ENCODE measurements at places on chromosomes 3 and 15.

GRCh38 chr3:76410762-76411281, 625.5 kb upstream of the ZNF717 start:
- peak; percentile 65 for DNase-seq

- DNase-seq = no peak
These were observed 178.1 kb downstream of the POTEB3 start for GRCh38 chr15:21261965-21262850.

GRCh38 chr15:75835990-75836958, 7.0 kb upstream of the UBE2Q2 start:
- DNase-seq = no peak

DNA sequence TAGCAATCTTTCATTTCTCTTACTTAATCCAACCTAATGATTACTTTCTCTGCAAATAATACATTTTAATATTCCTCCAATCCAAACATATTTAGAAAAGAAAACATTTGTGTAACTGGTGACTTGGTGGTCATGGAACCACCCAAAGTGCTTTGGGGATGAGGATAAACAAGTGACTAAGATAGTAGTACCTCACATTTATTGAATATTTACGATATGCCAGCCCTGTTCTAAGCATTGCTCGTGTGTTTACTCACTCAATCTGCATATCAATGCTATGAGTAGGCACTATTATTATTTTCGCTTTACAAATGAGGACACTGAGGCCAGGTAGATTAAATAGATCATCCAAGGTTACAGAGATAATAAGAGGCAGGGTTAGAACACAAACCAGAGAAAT, 189.5 kb downstream of the SHOX2 start:
- DNase-seq = no peak

GRCh38 chr3:181565416-181565815, 146.3 kb upstream of the SOX2 start:
- DNase-seq = no peak

DNA sequence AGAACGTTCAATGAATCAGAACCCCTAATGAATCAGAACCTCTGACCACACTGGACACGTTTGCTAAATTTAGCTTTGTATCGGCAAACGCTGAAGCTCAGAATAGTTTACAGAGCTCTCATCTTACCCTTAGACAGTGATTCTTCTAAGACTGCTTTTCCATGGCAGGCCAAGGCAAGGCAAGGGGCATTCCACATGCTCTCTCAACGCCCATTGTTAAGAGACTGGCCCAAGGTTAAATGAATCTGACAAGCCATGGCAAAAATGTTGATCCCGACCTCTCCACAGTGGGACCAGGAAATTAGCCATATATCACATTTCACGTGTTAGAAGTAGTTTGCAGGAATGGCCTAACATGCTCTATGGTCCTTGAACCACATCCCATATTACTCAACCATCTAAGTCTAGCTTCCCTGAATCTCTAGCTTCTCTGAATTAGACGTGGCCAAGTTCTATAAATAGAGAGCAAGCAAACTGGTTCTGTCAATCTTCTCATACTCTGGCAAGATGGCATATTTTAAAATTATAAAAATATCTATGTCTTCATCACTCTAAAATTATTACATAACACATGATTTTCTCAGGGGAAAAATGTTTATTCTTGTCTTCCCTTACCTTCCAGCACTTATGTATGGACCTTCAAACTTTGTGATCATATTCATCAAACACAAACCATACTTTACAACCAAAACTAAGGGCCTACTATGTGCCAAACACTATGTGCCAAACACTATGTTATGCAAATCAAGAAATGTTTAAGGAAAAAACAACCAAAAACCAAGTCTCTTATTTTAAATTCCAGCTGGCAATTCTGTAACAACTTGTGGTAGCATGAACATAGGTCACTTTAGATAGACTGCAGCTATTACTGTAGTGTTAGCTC, 54.3 kb downstream of the AAGAB start:
- peak; percentile 69 for DNase-seq

GRCh38 chr3:193165431-193166120, 75.4 kb upstream of the PLAAT1 start:
- no peak for DNase-seq

DNA sequence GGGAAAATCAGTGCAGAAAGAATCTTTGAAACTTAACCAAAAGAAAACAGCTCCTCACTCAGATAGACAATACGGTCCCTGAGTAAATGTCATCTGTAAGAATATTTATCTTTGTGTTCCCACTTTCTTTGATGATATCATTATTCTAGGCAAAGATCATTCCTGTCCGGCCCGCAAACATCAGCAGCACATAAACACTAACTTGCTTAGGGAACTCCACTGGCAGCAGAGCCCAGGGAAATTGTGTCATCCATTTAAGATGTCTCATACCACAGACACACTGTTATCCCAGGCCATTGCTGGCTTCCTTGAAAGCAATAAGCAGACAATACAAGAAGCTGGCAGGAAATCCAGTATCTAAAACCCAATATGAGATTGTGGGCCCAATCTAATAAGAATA, 20.1 kb upstream of the CD96 start:
- DNase-seq = peak; percentile 70

DNA sequence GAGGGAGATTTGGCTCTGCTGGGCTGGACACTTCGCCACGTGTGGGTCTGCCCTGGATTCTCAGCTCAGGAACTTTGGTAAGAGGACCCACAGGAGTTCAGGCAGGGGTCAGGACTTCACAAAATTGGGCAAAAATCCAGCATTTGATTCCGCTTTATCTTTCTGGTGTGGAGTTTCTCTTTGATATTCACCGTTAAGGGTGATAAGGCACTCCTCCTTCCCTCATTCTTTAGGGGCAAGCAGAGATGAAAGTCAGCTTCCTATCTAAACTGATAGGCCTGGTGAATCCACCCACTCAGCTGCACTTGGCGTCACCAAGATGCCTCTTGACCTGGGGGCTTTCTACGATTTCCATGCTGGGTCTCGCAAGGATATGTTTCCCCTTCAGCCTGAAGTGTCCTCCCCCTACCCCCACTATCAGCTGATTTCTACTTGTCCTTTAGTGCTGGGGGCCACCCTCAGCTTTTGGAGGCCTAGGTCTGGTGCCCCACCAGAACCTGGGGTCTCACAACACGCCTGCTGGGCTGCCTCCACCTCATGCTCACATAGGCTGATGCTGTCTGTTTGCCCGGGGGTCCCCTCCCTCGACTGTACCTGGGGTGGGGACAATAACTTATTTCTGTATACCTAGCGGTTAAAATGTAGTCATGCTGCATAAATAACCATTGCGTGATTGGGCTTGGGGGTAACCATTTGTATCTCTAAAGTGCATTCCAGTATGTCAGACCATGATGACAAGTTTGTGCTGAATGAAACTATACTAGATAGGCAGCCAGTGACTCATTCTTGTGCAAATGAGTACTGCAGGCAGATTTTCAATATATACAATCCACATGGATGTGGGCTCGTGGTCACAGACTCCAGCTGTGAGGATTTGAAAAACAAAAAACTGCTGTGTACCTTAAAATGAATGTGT, 248.3 kb downstream of the ADAMTS17 start:
- peak; percentile 90 for DNase-seq

GRCh38 chr3:52136513-52136912, 17.7 kb downstream of the POC1A start:
- no peak for DNase-seq

DNA sequence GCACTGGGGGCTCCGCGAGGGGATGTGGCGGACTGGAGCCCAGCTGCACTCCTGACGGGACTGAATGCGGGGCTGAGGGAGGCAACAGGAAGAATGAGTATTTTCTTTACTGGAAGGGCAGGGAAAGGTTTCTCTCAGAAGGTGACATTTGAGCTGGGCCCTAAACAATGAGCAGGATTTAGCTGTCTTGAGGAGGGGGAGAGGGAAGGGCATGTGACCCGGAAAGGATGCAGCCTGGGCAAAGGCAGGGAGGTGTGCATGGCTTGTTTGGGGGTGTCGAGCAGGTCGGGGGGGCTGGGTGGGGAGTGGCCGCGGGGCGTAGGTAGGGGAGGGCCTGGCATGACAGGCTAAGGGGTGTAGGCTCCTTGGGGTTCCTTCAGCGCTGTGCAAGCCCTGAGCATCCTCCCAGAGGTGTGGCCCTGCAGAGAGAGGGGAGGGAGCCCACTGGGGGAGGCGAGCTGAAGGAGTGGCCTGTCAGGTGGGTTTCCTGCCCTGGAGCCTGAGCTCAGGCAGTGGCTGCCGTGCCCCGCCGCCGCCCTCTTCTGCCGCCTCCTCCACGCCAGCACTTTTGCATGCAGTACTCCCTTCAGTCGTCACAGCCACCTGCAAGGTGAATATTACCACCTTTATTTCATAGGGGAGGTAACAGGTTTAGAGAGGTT, 17.2 kb upstream of the ANKDD1A start:
- no peak for DNase-seq

DNA sequence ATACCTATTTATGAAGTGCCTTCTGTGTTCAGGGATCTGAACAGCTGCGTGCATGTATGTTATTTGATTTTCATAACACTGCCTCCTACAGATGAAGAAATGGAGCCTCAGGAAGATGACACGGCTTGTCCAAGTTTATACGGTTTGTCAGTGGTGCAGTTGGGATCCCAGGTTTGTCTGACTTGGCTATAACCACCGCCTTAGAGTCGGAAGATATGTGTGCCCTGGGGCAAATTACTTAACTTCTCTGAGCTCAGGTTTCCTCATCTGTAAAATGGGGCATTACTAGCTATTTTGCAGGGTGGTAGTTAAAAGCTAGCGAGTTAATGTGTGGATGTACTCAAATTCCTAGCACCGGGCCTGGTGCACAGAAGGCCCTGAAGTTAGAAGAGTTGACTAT, 54.1 kb upstream of the ANP32A start:
- no peak for DNase-seq

DNA sequence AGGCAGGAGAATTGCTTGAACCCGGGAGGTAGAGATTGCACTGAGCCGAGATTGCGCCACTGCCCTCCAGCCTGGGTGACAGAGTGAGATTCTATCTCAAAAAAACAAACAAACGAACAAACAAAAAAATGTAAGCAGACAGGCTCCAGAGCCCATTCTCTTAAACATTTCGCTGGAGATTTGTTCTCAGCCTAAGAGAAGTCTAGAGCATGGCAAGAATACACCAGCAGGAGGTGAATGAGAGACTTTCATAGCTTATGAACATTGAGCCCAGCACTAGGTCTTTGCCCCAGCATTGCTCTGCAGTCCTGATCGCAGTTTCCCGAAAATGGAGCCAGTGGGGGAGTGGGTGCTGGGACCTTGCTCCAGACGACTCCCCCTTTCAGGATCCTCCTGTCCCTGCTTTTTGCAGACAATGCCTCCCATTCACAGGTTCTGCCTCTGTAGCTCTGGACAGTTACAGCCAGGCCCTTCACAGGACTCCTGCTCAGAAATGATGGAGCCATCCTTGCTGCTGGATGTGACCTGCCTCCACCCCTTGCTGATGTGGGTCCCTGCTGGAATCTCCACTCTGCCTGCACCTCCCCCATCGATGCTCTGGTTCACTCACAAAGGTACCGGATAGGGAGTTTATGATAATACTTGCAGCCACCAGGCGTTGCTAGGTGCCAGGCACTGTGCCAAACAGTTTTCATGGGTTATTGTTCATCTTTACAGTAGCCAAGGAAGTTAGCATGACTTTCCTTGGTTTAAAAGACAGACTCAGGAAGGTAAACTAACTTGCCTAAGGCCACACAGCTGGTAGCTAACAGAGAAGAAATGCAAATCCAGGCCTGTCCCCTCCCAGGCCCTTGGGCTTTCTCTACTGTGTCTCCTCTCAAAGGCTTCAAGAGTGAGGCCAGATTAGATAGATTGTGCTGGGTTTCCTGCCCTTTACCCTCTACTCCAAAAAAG, 329.7 kb upstream of the TLE3 start:
- no peak for DNase-seq

- no peak for DNase-seq
These were observed 451.5 kb upstream of the NECTIN3 start for GRCh38 chr3:110620118-110620517.

- DNase-seq = no peak
These were observed 372.1 kb upstream of the NR2F2 start for GRCh38 chr15:95958382-95958781.

- peak; percentile 69 for DNase-seq
These were observed 7.0 kb upstream of the TM4SF18 start for GRCh38 chr3:149340310-149340933.

All from fibroblast of skin of right biceps (primary cell).